Stomach (tissue), 19 donors: ENCODE measurements at places on chromosomes 7 and 10. TPM values are rescaled to one million over a fixed set of nuclear protein-coding genes. Genes with fewer than 3 reads are reported as not detected.

PLEKHS1 gene
- not detected for total RNA-seq

LYZL1 gene
- not detected for total RNA-seq

FFAR4 gene
- total RNA-seq: 2.0 TPM

RBP4 gene
- 0.58 TPM for total RNA-seq

ZNF37A gene
- 4.3 TPM for total RNA-seq

GPRIN2 gene
- 15.2 TPM for total RNA-seq

ORC5 gene
- 29.9 TPM for total RNA-seq

ADCY1 gene
- 1.7 TPM for total RNA-seq

CCL24 gene
- total RNA-seq: not detected

SGCE gene
- 67.2 TPM for total RNA-seq

MMP21 gene
- total RNA-seq: not detected

BTBD16 gene
- total RNA-seq: not detected

NAT16 gene
- not detected for total RNA-seq

POU6F2 gene
- total RNA-seq: 0.37 TPM

LRGUK gene
- total RNA-seq: not detected

TIAL1 gene
- total RNA-seq: 91.6 TPM

UPK3BL2 gene
- 37.3 TPM for total RNA-seq

ARHGAP19 gene
- total RNA-seq: 1.2 TPM

LRRC72 gene
- total RNA-seq: not detected

PNLIP gene
- total RNA-seq: not detected

GALNT17 gene
- total RNA-seq: 0.89 TPM

AKAP9 gene
- total RNA-seq: 117 TPM

TAS2R5 gene
- total RNA-seq: 8.1 TPM

GIMAP2 gene
- 8.3 TPM for total RNA-seq

HOXA2 gene
- 1.2 TPM for total RNA-seq

ARHGEF5 gene
- total RNA-seq: 14.3 TPM
